ENCODE measurements at places on chromosomes 3 and 15.

DNA sequence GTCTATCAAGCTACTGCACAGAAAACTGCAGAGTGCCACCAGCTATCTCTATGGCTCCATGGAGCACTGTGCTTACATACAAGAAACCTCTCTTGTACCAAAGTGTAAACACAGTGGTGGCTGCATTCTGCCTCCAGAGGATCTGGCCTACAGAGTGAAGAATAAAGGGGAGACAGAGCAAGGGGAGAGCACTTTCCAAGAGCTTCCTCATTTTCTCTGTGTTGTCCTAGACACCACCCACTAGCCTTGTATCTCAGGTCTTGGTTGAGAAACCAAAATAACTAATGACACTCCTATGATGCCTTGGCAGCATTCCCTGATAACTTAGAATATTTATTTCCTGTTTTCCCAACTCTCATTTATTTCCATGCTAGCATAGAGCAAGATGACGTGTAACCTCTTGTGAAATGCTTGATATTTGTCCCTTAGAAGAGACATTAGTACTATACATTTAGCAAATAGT lies 56.9 kb upstream of the PHLDB2 start:
- peak; percentile 92 for DNase-seq

- no peak for DNase-seq
Measured at GRCh38 chr3:184542577-184542976, 19.0 kb upstream of the EPHB3 start.

- no peak for DNase-seq
Measured at GRCh38 chr3:192881159-192881786, 36.4 kb downstream of the MB21D2 start.

DNA sequence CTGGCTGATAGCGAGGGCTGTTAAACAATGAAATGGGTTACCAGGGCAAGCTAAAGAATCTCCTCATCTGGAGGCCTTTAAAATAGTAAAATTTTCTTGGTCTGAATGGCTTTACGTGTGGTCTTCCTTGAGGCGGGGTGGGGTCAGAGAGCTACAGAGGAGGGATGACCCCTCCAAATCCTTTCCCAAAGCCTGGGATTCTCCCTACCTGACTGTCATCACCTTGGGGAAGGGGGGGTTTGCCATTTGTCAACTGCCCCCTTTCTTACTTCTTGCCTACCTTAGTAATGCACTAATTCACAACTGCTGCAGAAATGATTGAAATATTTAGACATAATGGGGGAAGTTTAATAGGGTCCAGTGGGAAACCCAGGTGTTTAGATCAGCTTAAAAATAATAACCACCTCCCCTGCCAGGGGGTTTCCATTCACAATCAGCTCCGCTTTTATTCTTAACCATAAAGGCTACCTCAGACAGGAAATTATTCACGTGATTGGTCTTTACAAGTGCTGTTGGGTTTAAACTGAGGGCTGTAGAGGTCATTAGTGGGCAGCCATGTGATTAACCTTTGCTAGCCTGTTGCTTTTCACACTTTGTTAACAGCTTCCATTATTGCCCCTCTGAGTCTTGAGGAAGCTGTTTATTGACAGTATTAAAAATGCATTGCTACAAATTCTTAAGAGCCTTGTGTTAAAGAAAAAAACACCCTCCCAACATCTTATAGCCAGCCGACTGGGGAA lies 276.5 kb upstream of the ATP11B start:
- DNase-seq = no peak

DNA sequence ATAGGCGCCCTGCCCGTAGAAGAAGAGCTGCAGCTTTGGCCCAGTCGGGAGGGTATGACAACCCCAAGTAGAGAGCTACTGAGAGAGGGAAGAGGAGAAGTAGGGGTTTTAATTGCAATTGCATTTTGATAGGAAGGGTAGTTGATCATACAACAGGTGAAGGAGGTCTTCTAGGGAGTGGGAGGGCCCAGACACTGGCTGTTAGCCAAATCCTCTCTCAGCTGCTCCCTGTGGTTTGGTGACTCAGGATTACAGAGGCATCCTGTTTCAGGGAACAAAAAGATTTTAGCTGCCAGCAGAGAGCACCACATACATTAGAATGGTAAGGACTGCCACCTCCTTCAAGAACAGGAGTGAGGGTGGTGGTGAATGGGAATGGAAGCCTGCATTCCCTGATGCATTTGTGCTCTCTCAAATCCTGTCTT lies 408.9 kb upstream of the THBS1 start:
- peak; percentile 96 for DNase-seq

GRCh38 chr3:186759231-186759930 lies 24.0 kb upstream of the EIF4A2 start:
- DNase-seq = no peak

DNA sequence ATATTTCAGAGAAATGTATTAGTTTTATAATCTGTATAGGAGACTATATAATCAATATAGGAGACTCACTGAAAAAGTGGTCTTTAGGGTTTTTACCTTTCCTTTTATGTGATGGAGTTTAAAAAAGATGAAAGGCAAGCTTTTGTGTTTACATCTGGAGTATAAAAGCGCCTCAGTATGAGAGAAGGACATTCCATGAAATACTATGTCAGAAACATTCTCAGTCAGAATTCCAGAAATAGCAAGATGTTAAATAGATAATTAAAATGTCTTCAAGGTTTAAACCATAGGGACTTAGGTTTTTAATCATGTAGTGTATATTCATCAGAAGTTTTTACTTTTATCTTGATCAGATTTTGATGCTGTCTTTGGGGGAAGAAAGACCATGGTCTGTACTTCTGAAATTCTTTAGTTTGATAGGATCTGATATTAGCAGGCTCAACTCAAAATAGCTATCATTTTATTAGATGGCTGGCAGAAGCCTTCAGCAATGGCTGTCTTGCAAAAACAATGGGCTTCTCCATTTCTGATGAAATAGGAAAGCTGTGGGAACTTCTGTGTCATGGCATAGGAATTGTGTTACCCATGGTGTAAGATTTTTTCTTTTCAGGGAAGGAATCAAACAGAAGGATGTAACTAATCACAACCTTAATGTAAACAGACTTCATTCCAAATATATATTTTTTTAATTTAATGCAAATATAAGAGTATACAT lies 209.6 kb upstream of the PLSCR5 start:
- peak; percentile 67 for DNase-seq

DNA sequence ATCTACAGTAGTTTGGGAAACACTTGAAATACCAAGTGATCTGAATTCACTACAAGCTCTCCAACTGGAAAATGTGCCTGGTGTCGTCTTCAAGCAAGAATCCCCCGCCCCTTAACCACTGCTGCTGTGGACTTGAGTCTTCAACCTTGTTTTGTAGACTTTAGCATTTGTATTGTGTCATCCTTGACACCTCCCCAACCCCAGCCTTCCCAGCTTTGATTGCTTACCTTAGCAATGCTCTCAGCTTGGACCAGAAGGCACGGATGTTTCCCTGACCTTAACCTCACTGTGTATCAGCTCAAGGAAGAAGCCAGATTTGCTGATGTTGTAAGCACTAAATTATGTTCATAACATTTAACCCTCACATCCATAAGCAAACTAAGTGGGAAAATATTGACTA lies 146.4 kb downstream of the IGF1R start:
- DNase-seq = peak; percentile 83
